ENCODE measurements at places on chromosomes 11 and 22. TPM values are rescaled to one million over a fixed set of nuclear protein-coding genes. Genes with fewer than 3 reads are reported as not detected.

- DNase-seq, result peak; percentile 29
- peaks cover 11% of the 10 kb centered on the region for H3K36me3 ChIP-seq
- H3K27ac ChIP-seq, result no peak overlapping the region
- no peak overlapping the region for H3K4me3 ChIP-seq
- H3K4me1 ChIP-seq, result no peaks in the 10 kb centered on the region
These were observed 21.6 kb downstream of the IMMP1L start for GRCh38 chr11:31487848-31488247.

DNA sequence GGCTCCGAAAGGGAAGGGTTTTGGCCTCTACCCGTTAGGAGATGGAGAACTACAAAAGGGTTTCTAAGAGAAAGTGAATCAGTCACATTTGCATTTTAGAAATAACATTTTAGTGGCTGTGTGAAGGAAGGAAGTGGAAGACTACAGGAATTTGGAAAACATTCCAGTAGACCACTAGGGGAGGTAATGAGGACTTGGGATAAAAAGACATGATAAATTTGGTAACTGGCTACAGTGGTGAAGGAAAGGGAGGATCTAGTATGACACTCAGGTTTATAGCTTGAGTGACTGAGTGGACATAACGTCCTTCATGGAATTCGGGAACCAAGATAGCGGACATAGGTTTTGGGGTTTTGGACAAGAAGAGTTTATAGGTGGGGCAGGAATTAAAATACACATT lies 7.0 kb upstream of the RRM1 start:
- H3K36me3 ChIP-seq, result peaks cover 82% of the 10 kb centered on the region
- no peak for DNase-seq
- peak overlapping the region; percentile 69 for H3K27ac ChIP-seq
- H3K4me1 ChIP-seq, result peaks cover 67% of the 10 kb centered on the region
- H3K27me3 ChIP-seq, result no peaks in the 10 kb centered on the region

DNA sequence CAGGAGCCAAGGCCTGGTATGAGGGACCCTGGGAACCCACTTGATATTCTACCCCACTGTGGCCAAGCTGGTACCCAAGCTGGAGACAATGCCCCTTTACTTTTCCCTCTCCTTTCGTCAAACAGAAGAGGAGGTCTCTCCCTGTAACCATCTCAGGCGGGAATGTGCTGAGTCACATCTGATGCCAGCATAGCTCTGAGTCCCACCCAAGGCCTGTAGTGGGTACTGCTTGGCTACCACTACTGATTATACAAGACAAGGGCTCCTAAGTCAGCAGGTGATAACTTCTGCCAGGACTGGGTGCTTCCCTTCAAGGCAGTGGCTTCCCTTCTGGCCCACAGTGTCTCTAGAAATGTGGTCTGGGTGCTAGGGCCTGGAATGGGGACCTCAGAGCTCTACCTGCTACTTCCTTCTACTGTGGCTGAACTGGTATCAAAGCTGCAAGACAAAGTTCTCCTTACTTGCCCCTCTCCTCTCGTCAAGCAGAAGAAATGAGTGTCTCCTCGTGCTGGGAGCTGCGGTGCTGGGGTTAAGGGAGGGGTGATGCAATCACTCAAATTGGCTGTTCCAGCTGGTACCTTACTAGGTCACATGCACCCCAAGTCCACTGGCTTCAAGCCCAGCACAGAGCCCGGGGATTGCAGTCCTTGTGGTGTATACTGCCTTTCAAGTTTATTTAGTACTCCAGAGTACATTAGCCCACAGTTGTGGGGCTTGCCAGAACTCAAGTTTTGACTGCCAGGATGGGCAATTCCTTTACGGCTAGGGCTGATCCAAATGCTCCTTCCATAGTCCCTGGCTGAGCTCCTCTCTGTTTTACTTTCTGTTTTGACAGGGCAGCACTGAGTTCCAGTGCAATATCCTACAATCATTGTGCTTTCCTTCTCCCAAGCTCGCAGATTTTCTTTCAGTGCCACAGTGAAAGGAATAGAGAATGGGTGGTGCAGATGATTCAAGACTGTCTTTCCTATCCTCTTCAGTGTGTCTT lies 419.7 kb upstream of the CNTN5 start:
- H3K27me3 ChIP-seq, result no peaks in the 10 kb centered on the region
- DNase-seq, result no peak
- no peak overlapping the region for H3K27ac ChIP-seq
- no peaks in the 10 kb centered on the region for H3K36me3 ChIP-seq

- DNase-seq, result no peak
- no peak overlapping the region for H3K27ac ChIP-seq
These were observed 4.4 kb downstream of the TMPRSS6 start for GRCh38 chr22:37105154-37105553.

DNA sequence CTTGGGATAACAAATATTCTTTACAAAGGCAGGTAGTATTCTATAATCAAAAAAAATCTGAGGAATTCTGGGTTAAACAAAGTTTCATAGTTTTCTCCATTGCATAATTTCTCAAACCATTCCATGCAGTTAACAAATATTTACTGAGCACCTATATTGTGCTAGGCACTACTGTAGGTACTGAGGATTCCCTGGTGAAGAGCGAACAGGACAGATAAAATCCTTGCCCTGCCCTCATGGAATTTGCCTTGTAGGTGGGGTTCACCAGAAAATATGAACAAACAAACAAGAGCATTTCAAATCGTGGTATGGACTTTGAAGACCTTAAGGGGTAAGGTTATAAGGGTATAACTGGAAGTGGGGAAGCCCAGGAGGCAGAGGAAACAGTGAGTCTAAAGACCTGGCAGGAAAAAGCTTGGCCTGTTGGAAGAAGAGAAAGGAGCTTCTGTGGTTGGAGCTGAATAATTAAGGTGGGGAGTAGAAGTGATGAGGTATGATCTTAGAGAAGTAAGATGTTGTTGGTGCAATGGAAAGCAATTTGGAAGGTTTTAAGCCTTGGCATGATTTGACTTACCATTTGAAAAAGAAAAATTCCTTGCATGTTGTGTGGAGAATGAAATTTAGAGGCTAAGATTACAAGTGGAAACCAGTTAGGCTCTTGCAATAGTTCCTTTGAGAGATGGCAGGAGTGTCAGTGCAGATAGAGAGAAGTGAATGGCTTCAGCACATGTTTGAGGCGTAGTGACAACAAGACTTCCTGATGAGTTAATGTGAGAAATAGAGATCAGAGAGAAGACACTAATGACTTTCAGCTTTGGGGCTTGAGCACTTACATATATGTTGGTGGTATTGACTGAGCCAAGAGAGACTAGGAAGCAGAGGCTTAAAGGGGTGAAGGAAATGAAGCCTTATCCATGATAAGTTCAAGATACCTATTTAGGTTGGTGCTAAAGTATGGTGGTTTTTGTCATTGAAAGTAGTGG lies 55.7 kb upstream of the PICALM start:
- peaks cover 3% of the 10 kb centered on the region for H3K27me3 ChIP-seq
- H3K4me3 ChIP-seq, result no peak overlapping the region
- DNase-seq, result no peak
- no peaks in the 10 kb centered on the region for H3K36me3 ChIP-seq
- no peak overlapping the region for H3K27ac ChIP-seq
- H3K4me1 ChIP-seq, result peaks cover 10% of the 10 kb centered on the region

GRCh38 chr11:116225236-116225635 lies 547.6 kb downstream of the BUD13 start:
- H3K4me3 ChIP-seq, result no peak overlapping the region
- H3K27me3 ChIP-seq, result no peaks in the 10 kb centered on the region
- H3K36me3 ChIP-seq, result no peaks in the 10 kb centered on the region
- H3K27ac ChIP-seq, result no peak overlapping the region
- DNase-seq, result no peak
- H3K4me1 ChIP-seq, result no peaks in the 10 kb centered on the region

DNA sequence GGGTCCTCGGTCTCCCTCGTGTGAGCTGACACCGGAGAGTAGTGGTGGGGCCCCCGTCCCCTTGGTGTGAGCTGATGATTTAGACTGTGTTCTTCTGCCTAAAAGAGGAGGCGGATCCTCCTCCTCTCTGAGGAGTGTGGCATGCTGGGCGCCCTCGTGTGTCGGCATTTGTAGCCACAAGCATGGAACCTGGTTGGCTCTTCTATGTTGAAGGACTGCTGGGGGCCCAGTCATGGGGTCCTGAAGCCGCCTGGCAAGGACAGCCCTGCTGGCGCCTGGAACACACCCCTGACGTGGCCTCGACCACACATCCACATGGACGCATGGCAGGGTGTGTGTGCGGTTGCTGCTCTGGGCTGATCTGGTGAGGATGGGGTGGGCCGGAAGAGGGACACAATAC lies 50.2 kb downstream of the AP2A2 start:
- H3K4me3 ChIP-seq, result no peak overlapping the region
- H3K4me1 ChIP-seq, result peaks cover 26% of the 10 kb centered on the region
- H3K27me3 ChIP-seq, result no peaks in the 10 kb centered on the region
- peaks cover 29% of the 10 kb centered on the region for H3K36me3 ChIP-seq
- peak; percentile 19 for DNase-seq

Gene ENTHD1
- total RNA-seq, result 0.21 TPM
